SHP77 treated with DMSO at 0.1 percent for 48 hours (cell line): ENCODE measurements at places on chromosomes 6 and 20.

DNA sequence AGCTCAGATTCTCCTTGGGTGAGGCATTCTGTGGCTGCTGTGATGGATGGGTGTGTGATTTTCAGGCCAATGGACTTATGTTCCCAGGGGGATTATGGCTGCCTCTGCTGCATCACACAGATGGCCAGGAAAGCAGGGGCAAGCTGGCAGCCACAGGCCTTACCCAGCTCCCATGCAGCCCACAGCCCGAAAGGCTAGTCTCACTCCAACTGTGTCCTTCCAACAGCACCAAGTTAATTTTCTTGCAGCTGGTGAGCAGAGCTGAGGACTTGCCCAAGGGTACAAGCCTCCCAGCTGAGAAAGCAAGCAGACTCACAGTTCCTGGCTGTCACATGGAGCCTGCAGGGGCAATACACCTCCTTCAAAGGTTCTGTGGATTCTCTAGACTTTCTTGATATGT is 155.2 kb upstream of the KHDRBS2 start:
- DNase-seq = no peak

- no peak for DNase-seq
These were observed 1.4 kb upstream of the HSP90AB1 start for GRCh38 chr6:44245391-44245911.

GRCh38 chr6:69820018-69820417 is 23.2 kb upstream of the LMBRD1 start:
- no peak for DNase-seq

DNA sequence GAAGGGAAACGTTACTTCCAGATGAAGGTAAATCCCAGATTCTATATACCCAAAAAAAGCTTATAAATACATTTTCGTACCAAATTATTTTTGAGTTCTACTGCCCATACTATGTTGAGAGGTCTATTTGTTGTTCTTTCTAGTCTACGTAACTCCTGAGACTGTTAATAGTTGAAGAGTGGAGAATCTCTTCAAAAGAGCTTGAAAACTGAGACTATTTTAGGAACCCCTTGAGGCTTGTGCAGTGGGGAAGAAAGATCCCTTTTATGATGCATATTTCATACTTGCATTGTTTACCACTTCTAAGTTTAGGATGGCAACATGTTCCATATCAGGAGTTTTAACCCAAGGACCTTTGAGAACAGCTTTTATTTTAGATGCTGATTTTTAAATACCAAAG is 245.0 kb downstream of the TMEM242 start:
- DNase-seq = no peak

DNA sequence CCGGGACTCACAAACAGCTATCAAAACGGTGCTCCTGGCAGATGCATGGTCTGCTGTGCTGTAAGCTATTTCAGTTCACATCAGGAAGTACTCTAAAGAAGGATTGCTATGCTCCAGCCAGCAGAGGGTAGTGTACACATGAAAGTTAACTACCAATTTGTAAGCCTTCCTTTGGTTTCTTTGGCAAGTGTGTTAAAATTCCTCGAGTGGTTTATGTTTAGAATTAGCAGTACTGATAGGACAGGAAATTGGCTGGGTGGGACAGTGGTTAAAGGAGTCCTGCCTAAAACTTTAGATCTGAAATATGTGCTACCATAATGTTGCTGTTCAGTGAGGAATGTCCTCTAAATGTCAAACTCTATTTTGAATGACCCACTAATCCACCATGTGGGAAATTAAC is 47.4 kb downstream of the TRMT11 start:
- no peak for DNase-seq

DNA sequence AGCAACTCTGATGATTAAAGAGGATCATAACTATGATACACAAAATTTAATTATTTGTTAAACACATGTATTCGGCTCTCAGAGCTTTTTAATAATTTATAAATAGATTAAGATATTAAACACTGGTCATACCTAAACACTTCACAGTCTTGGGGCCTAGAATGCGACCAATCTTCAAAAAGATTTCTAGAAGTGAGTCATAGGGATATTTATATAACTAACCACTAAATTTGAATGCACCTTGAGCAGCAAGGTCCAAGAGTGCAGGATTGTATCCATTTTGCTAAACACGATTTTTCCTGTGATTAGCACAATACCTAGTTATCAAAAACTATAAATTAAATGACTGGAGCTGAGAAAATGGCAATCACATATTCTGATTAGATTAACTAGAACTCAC is 709.3 kb downstream of the EPHA7 start:
- DNase-seq = no peak

GRCh38 chr20:24838546-24839535 is 110.2 kb upstream of the CST7 start:
- DNase-seq = no peak

DNA sequence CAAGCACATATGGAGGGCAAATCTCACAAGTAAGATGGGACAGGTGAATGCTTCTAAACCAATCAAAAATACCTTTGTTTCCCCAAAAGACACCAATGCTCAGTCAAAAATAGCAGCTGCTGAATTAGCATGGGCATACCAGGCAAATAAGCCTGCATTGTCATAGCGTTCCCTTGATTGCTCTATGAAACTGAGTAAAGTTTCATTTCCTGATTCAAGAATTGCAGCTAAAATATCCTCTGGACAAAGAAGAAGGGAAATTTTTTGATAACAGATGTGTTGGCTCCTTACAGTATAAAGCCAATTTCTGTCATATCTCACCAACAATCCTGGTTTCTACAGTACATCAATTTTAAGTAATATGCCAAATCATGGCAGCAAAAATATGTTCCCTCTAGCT is 3.3 kb upstream of the TMEM14A start:
- DNase-seq = no peak

DNA sequence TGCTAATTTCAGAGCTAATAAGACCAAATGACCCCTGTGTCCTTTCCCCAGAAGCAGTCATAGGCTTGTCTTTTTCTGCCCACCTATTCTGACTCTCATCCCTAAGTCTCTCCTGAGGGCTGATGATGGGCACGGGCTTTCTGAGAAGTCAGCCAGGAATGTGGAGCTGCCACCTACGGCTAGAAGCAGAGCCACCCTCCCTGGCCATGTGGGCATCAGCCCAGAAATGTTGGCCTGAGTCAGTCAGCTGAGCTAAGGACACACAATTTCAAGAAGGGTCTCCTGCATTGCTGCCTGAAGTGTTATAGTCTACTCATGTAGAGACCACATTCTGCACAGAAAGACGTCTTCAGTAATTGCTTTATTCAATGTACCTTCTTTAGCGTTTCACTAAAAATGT is 17.1 kb downstream of the MYLIP start:
- no peak for DNase-seq

DNA sequence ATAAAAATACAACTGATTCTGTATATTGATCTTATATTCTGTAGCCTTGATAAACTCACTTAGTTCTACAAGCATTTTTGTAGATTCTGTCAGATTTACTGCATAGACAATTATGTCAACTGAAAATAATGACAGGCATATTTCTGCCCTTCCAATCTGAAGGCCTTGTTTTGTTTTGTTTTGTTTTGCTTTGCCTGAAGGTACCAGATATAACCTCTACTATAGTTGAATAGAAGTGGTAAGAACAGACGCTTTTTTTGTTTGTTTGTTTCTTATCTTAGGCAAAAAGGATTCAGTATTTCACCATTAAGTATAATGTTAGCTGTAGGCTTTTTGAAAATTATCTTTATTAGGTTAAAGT is 64.6 kb upstream of the RSPO3 start:
- DNase-seq = no peak

GRCh38 chr6:43013097-43013842 is 476 bp downstream of the MEA1 start:
- DNase-seq = no peak

DNA sequence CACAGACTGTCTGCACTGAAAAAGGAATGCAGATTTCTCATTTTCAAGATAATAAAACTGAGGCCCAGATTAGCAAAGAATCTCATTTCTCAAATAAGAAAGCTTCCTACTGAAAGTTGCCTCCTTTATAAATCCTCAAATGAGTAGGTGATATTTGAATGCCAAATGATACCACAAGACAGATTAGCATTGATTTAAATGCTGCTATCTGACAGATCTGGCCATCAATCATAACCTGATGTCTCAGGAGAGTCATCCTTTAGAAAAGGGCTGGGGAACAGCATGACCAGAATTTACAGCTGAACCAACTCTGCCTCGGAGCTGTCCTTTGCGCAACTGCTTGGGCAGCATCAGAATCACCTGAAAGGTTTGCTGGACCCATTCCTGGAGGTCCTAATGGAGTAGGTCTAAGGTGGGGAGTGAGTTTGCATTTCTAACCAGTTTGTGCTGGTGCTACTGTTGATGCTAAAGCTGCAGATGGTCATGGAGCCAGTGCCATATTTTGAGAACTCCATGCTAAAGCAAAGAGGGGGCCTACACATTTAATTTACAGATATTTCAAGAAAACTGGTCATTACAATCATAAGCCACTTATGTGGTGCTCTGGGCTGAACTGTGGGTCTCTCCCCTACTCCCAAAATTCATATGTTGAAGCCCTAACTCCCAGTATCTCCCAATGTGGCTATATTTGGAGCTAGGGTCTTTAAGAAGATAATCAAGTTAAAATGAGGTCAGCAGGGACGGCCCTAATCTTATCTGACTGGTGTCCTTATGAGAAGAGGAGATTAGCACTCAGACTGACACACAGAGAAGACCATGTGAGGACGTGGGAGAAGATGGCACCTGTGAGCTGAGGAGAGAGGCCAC is 295.5 kb upstream of the JARID2 start:
- no peak for DNase-seq

GRCh38 chr6:159203304-159204005 is 34.3 kb downstream of the FNDC1 start:
- DNase-seq = no peak

DNA sequence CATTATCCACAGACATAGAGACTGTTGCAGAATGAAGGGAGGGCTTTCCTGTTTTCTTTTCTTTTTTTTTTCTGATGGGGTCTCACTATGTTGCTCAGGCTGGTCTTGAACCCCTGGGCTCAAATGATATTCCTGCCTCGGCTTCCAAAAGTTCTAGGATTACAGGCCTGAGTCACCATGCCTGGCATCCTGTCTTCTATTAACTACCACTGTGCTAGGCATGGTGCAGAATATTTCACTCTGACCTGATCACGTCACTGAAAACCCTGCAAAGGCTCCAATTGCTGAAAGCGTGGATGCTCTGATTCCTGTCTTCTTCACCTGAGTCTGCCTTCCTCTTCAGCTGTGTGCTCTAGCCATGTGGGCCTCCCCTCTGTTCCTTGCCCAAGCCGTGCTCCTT is 8.5 kb upstream of the DNMT3B start:
- DNase-seq = no peak

DNA sequence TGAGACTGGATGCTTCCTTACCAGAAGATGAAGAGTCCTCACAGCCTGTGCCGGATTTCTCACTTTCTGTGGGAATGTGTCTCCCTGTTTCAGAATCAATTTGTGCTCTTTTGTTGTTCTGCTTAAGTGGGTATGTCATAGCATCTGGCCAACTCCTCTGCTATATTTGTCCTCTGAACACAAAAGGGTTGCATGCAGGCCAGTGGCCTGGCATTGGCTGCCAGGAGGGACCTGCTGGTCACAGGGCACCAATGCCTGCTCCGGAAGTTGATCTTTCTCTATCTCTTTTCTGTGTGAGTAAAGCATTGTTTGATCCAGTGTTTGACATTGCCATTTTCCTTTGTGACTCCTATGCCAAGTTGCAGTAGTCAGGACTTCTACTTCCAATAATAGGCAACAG is 47.8 kb downstream of the JARID2 start:
- no peak for DNase-seq

DNA sequence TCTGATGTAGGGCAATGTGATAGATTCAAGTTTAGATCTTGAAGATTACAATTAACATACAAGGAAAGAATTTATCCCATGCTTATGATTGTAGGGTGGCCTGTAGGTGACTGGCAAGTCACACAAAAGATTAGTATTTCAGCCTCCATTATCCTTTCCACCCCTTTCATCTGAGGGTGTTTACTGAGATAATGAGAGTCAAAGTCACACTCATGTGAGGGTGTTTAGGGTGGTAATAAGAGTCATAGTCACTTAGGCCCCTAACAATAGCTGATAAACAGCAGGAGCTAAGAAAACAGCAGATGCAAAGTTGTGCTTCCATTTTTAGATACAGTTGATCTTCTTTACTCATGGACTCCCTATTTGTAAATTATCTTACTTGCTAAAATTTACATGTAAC is 11.4 kb downstream of the FAM184A start:
- no peak for DNase-seq

DNA sequence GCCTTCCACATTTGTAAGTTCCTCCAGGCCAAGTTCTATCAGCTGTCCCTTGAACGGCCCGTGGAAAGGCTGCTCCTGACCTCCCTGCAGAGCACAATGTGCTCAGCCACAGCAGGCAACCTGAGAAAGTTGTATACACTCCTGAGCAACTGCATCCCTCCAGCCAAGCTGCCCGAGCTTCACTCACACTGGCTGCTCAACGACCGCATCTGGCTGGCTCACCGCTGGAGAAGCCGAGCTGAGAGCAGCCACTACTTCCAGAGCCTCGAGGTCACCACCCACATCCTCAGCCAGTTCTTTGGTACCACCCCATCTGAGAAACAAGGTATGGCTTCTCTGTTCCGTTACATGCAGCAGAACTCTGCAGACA is 2.1 kb downstream of the ZSWIM1 start:
- no peak for DNase-seq
